Fibroblast of skin of right biceps (primary cell): ENCODE measurements at places on chromosomes 5 and 9.

DNA sequence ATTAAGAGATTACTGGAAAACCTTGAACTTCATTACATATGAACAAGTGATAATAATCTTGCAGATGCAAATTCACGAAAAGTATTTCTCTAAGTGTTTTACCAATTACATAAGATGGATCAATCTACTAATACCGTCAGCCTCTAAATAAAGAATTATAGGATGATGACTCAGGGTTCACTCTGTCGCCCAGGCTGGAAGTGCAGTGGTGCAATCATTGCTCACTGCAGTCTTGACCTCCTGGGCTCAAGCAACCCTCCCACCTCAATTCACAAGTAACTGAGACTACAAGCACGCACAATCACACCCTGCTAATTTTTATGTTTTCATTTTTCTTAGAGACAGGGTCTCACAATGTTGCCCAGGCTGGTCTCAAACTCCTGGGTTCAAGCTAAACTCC is 56.1 kb downstream of the CHD1 start:
- no peak for DNase-seq

- DNase-seq, result peak; percentile 64
Observed at GRCh38 chr9:121868626-121869025, 217.2 kb downstream of the DAB2IP start.

GRCh38 chr9:96457266-96457665 is 7.3 kb downstream of the HABP4 start:
- DNase-seq, result no peak

DNA sequence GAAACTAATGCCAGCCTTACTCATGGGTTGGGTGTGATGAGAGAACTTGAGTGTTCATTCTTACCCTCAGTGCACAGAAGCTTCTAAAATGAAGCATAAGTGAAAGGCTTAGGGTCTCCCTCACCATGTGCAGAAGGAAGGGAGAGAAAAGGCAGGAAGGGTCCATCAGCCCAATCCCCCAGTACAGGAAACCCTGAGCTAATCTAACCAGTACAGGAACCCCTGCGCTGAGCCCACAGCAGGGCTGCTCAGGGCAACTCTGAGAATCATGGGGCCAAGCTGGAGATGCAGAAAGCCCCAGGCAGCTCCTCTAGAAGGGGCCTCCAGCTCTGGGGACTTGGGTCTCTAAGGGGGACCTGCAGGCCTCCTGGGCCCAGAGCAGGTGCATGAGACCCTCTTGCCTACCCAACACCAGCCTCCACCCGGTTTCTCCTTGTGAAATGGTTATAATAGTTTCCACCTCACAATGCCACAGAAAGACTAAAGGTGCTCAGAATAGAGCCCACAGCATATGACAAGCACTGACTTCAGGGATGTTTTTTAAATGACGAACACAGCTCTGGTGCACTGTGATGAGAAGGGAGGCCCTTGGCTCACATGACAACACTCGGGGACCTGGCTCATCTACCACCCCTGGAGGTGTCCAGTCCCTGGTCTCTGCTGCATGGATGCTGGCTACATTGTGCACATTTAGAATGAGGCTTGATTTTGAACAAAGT is 190.1 kb downstream of the ACTL7B start:
- DNase-seq, result no peak

DNA sequence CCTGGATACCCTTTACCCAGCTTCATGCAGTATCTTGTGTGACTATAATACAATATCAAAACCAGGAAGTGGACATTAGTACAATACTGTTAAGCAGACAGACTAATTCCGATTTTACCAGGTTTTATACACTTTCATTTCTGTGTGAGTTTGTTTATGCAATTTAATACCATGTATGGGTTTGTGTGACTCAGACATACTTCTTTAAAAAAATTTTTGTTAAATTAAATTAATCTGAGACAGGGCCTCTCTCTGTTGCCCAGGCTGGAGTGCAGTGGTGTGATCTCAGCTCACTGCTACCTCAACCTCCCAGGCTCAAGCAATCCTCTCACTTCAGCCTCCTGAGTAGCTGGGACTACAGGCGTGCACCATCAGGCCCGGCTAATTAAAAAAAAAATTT is 156.8 kb downstream of the GAPVD1 start:
- no peak for DNase-seq
